Smooth muscle cell of trachea (primary cell): ENCODE measurements at places on chromosomes 2 and 18. TPM values are rescaled to one million over a fixed set of nuclear protein-coding genes. Genes with fewer than 3 reads are reported as not detected.

CNTNAP5 gene
- total RNA-seq, result not detected in 2 replicates

AP1S3 gene
- 2.6 and 4.4 TPM in 2 replicates for total RNA-seq

SCLY gene
- total RNA-seq, result 11.6 and 11.9 TPM in 2 replicates

ARMC9 gene
- 81.9 and 105 TPM in 2 replicates for total RNA-seq
